GM13976 (cell line): ENCODE measurements at places on chromosomes 13 and 19.

DNA sequence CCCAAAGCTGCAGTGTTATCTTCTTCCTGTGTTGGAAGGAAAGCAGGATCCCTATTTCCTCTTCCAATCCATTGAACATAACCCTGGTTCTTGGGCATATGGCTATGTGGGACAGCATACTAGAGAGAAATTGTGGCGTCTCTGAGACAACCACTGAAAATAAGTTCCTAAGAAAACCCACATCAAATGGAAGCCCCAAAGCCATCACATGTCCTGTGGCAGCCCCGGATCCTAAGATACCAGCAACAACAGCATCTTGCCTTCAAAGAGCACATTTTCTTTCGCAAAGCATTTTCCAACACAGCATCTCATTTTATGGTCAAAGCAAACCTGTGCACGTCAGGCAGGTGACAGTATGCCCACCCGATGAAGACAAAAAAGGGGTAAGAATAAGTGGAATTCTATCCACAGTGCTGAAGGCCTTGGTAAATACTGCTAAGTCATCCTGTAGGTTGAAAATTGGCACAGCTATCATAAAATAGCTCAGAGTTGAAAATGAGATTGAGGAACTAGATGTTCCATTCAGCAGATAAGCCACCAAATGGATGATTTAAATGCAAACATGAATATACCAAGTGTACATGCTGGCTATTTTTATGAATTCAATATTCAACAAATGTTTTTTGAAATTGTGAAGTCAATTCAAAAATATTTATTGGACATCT lies 232.2 kb downstream of the DLEU7 start:
- no peak for DNase-seq

GRCh38 chr13:106212386-106213010 lies 323.0 kb downstream of the EFNB2 start:
- no peak for DNase-seq

DNA sequence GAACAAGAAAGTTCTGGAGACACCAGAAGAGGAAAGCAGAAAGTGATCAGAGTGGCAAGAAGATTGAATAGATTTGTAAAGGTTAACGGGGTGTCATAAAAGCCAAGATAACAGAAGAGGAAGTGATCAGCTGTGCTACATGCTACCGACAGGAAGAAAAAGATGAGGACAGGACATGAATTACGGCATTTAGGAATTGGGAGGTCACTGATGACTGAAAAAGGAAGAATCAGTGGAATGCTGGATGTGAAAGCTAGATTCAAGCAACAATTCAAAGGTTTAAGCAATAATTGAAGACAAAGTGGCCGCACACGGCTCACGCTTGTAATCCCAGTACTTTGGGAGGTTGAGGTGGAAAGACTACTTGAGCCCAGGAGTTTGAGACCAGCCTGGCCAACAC lies 15.1 kb downstream of the ZNF160 start:
- no peak for DNase-seq

DNA sequence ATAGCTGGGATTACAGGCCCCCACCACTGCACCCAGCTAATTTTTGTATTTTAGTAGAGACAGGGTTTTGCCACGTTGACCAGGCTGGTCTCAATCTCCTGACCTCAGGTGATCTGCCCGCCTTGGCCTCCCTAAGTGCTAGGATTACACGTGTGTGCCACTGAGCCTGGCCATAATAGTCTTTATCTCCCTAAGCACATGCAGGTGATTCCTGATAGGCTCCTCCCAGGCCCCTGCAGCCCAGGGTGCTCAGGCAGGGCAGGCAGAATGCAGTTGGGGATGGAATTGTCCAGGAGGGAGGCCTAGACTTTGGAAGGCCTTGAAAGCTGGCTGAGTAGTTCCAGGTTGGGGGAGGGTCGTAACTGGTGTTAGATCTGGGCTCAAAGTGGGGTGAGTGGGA lies 8.5 kb downstream of the ZNF526 start:
- DNase-seq, result no peak

GRCh38 chr13:26465954-26466353 lies 91.5 kb upstream of the WASF3 start:
- DNase-seq, result no peak

- DNase-seq, result peak; percentile 35
Measured at GRCh38 chr19:2477141-2477710, 1.3 kb downstream of the GADD45B start.

- DNase-seq, result no peak
Measured at GRCh38 chr13:35216131-35216530, 260.4 kb downstream of the MAB21L1 start.

DNA sequence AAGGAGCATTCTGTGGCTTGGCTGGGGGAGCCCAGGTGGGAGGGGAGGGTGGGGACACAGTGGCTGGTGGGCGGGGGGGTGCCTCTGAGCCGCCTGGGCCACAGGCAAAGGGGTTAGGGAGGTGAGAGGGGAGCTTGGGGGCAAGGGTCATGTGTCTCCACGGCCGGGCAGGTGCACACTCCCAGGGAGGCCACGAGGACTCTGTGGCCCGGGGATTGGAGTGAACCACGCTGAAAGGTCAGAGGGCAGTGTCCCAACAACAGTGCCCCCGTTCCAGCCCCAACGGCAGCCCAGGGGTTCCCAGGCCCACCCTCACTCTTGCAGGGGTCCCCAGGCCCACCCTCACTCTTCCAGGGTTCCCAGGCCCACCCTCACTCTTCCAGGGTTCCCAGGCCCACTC lies 9.6 kb downstream of the C2CD4C start:
- DNase-seq, result no peak

DNA sequence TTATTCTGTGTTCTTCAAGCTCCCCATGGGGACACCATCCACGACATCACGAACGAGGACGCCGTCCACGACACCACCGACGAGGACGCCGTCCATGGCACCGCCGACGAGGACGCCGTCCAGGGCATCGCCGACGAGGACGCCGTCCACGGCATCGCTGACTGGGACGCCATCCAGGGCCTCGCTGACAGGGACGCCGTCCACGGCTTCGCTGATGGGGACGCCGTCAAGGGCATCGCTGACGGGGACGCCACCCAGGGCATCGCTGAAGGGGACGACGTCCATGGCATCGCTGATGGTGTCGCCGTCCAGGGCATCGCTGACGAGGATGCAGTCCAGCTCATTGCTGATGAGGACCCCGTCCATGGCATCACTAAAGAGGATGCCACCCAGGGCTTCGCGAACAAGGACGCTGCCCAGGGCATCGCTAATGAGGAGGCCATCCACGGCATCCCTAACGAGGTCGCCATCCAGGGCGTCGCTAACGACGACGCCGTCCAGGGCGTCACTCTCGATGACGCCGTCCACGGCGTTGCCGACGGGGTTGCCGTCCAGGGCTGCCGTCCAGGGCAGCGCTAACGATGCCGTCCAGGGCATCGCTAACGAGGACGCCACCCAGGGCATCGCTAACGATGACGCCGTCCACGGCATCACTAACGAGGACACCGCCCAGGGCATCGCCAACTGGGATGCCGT lies 949.2 kb downstream of the TUBA3C start:
- no peak for DNase-seq

- no peak for DNase-seq
Measured at GRCh38 chr13:111153977-111154332, 38.8 kb downstream of the ARHGEF7 start.

DNA sequence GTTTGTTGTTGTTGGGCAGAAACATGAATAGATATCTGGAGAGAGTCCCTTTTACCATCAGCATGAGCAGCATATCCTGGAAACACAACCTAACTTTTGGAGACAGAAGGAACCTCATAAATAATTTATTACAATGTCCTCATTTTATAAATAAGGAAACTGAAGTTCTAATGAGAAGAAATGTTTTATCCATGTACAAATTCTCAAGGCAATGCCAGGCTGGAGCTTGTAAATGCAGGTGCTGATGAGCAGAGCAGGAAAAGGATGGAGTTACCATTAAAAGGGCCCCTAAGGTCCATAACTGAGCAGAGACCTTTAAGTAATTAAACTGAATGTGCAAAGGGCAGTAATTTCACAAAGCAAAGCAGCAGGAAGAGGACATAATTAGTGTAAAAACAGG lies 17.3 kb downstream of the LCP1 start:
- DNase-seq, result no peak
